ENCODE measurements at places on chromosomes 3 and 15.
A peak's percentile ranks its signal among the peaks of the same experiment; 100 is the strongest.

- DNase-seq: no peak
These were observed 118.1 kb downstream of the C3orf38 start for GRCh38 chr3:88267847-88268246.

DNA sequence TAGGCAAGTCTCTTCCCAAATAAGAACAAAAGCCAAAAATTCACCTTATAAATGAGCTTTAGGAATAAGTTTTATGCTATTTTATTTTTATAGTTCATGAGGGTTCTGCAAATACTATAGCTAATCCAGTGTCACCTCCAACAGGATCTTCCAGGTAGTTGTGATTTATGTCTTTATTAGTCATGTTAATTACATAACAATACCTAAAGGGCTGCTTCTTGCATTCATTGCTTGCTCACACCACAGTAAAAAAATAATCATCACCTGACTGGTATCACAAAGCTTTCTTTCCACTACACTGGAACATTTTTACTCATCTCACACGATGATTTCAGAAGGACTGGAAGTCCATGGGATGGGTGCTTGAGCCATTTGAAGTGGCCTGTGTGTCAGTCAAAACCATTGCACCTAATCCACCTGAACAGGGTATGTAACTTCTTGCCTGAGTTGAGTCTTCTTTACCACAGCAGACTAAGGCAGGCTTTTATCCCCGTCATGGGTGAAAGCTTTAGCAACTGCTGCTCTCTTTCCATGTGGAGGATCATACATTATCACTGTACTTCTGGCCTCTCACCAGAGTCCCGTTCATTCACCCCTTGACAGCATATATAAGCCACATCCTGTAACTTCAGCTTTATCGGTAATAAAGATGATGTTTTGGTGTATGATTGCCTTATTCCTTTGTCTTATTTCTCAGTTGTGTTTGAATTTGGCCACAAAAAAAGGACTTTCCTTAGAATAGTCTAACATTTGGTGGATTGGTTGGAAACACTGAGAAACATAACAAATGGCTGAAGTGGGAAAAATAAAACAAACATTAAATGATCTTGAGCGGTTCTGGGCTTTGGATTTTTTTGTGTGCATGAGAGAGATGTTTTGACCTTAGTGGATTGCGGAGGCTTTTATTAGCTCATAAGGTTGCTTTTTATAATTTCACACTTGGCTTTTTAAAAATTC, 382.6 kb upstream of the THBS1 start:
- DNase-seq: no peak

DNA sequence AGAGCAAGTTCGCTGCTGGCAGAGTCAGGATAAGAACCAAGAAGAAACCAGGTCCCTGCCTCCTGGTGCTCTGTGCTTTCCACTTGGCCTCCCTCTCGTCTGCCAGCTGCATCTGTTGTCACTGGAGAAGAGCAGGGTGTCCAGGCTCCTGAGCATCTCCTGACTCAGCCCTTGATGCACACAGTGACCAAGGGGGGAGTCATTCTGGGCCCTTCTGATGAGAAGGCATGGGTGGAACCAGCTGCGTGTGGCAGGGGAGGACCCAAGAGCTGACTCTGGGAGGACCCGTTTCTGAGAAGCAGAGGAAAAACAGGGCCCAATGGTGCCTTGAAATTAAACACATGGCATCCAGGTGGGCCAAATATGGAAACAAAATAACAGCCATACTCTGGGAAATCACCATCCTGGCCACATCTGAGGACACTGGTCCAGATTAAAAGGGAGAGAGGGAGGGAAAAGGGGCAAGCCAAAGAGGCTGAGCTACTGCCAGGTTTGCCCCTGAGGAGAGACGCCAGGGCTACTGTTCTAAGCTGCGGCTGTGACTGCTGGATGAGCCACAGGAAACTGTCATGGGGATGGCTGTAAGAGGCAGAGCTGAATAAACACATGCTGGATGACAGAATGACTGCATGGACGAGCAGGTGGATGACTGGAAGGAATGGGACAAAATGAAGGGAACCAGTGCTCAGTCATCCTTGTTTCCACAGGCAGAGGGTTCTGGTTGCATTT, 58.1 kb upstream of the CA12 start:
- DNase-seq: peak; percentile 71

DNA sequence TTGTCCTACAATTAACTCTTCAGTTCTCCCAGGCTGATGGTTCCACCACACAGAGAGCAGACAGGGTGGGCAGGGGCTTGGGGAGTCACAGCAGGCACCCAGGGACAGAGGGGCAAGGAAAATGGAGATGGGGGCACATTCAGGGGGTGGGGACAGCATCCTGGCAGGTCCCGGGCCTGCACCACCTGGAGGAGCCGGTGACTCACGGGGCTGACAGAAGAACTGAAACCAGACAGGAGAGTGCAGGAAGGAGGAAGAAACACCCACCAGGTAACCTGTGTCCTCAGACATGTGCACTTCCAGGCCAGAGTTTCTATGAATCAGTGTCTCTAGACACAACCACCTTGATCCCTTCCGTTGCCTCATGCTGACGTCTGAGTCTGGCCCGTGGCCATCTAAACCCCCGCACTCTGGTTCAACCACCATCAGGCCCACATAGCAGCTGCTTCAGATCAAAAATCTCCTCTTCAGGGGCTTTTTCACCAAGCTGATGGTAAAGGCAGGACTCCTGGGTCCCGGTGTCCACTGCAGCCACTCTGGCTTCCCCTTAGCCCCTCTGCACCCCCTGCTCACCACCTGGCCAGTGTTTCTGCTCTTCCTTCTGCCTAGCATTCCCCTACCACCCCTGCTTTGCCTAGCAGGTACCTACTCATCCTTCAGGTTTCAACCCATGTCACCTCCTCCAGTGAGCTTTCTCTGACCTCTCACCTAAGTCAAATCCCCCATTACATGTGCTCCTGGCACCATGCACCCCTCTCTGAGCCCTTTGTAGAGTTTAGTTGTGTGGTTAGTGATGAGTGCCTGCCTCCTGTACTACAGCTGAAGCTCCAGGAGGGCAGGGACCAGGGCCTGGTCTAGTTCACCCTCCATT, 16.5 kb upstream of the CYP11A1 start:
- DNase-seq: peak; percentile 84

DNA sequence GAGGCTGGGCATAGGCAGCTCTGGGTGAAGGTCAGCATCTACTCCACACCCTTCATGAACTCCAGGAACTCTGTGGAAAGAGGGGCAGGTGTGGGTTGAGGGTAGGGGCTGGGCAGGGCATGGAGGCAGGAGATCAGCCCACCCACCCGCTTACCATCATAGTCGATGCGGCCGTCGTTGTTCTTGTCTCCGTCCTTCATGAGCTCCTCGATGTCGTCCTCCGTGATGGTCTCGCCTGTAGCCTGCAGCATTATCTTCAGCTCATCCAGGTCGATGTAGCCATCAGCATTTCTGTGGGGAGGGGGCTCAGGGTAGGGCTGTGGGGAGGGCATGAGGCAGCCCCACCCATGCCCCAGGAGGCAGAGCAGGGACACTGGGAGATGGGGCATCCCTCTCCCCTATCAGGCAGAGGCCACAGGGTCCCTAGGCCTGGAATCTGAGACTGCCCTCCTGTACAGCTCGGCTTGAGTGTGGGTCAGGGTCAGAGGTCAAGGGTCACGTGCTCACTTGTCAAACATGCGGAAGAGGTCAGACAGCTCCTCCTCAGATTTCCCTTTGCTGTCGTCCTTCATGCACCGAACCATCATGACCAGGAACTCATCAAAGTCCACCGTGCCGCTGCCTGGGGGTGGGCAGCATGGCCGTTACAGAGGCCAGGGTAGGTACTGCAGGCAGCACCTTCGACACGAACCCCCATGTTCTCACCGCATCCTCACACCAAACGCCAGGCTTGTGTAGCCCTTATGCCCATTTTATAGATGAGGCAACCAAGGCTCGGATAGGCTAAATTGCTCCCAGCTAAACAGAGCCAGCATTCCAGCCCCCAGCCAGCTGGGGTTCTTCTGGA, 2.4 kb downstream of the TNNC1 start:
- no peak for DNase-seq

GRCh38 chr15:48643776-48644466, 1.6 kb downstream of the FBN1 start:
- peak; percentile 10 for DNase-seq

GRCh38 chr3:127825756-127826155, 3.4 kb upstream of the MGLL start:
- DNase-seq: no peak

DNA sequence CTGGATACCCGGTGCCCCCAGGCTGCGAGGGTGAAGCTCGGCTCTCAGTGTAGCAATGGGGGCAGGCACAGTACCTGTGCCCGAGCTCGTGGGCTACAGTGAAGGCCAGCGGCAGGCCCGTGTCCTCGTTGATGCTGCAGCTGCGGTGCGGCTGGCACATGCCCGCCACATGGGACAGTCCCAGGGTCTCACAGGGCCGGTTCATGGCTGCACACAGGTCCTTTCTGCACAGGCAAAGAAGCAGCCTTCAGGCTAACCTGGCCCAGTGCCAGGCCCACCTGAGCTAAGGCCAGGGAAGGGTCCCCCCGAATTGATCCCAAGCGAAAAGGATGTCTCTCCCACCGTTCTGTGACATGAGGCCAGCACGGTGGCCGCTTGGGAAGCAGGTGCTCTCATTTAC, 21.6 kb downstream of the ADAMTS7 start:
- DNase-seq: no peak

DNA sequence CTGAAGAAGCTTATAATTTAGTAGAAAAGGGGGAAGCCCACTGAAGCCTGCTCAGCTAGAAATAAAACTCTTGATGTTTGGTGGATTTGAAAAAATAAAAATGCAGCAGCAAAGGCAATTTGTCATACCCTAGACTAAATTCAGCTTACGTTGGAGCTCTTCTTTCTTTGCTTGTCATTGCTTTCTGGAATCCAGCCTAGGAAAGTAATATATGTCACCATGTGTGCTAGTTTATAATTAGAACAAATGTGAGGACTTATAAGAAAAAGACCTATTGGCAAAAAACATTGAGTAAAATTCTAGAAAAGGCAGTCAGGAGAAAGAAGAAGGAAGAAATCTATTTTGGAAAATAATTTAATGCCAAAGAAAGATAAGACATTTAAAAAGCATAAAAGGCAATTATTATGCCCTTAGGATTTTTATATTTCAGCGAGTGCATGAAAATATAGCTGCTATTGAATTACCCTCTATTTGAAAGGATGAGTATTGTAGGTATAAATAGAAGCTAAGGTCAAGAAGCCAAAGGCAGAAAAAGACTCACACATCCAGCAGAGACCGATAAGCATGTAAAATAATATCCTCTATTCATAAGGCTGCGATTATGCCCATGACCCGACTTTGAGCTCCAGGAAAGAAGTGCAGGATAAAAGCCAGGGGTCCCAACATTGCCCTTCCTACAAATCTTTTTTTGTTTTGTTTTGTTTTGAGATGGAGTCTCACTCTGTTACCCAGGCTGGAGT, 10.6 kb upstream of the BTBD1 start:
- DNase-seq: no peak

- no peak for DNase-seq
These were observed 895.6 kb downstream of the ROBO1 start for GRCh38 chr3:78872195-78872594.

GRCh38 chr3:5891711-5892110, 704.2 kb downstream of the EDEM1 start:
- DNase-seq: peak; percentile 49

- no peak for DNase-seq
These were observed 36.2 kb upstream of the CFAP161 start for GRCh38 chr15:81097890-81098280.

DNA sequence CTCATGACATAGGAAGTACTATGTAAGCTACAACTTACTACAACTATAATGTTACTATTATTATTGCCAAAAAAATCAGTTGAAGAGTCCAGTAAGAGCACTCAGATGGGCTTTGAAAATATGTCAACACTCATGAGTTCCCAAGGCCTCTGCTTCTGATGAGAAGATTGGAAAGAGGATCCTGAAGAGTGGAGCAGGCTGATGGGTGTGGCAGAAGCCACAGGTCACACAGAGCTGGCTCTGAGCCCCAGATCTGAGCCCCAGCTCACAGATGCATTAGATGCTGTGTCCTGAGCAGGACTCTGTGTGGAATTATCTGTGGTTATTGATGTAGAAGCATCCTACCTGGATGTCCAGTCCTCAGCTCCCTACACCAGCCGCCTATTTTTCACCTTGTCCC, 65.6 kb downstream of the SPSB4 start:
- no peak for DNase-seq

- no peak for DNase-seq
These were observed 29.2 kb downstream of the PXK start for GRCh38 chr3:58361866-58362265.

DNA sequence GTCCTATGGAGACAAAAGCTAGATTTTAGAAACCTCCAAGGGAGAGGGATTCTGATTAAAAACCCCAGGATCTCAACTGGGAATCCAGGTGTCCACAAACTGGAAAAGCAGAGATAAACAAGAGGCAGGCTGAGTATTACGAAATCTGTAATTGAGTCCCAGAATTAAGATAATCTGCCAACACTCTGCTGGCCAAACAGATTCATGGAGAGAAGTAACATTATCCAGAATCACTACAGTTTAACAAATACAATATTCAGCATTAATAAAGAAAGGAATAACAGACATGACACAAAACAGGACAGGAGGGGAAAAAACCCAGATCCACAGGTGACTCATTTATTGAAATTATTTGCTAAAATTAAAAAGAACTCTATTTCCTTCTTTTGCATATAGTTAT, 227.2 kb upstream of the NANOGP8 start:
- DNase-seq: no peak

DNA sequence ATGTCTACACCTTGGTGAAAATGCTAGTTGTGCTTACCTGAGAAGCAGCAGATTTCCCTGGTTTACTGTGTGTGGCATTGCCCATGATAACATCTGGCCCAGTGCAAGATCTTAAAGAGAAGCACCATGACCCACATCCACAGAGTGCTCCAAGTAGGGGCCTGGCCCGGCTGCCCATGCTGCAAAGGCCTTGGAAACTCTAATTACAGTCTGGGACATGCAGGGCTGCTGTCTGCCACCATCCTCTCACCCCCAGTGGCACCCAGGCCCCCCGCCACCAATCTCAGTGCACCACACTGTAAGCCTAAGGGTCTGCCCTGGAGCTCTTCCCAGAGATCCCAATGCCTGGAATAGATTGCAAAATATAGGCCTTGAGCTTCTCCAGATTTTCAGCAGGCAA, 132.6 kb downstream of the CHDH start:
- no peak for DNase-seq

GRCh38 chr15:89397653-89398023, 63.0 kb upstream of the POLG start:
- no peak for DNase-seq

DNA sequence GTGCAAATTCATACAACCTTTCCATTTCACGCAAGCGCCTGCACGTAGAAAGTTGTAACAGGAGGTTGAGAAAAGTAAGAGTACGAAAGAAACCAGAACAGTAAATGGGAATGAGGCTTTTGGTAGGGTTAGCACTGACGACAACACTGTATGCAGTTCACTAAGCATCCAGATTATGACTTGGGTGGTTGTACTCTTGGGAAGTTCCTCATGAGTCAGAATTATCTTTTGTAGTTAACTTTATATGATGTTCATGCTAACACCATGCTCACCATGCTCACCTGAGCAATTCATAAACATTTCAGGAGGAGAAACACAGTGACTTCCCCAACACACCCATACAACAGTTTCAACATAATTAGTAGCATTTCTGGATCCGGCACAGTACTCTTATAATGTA, 3.0 kb upstream of the LPP start:
- DNase-seq: no peak

Data from HT1080 (cell line).